Kidney (tissue), 22 donors: ENCODE measurements at places on chromosomes 6 and 20. TPM values are rescaled to one million over a fixed set of nuclear protein-coding genes. Genes with fewer than 3 reads are reported as not detected.

The SIRPD gene
- not detected for polyA plus RNA-seq

The TSPO2 gene
- polyA plus RNA-seq, result 0.88 TPM

DNA sequence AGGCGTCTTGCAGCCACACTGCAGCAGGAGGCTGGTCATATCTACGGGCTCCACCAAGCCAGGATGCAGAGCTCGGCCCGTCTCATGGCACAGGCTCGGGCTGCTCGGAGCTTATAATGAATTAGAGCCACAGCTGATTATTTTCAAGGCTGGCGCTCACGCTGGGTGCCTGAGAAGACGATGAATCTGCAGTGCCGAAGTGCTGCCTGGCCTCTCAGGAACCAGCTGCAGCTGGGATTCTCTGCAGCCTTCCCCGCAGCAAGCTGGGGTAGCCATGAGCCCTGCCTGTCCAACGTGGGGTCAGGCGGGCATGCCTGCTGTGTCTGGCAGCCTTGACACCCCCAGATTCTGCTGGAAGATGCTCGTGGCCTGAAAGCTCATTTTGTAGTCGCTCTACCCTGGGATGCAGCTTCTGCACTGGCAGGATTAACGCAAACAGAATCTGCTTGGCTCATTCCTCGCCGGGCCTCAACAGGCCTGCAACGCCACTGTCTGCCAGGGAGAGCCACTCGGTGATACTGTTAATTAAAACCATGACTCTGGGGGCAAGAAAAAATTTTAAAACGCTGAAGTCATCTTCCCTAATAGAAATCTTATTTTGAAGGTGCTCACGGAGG, 104.3 kb downstream of the CDH26 start:
- H3K4me1 ChIP-seq, result no peaks in the 10 kb centered on the region
- no peaks in the 10 kb centered on the region for H3K27me3 ChIP-seq
- no peak overlapping the region for H3K4me3 ChIP-seq
- DNase-seq, result no peak
- H3K27ac ChIP-seq, result no peak overlapping the region
- H3K36me3 ChIP-seq, result no peaks in the 10 kb centered on the region

GRCh38 chr20:17759449-17759848, 59.7 kb downstream of the BANF2 start:
- H3K4me1 ChIP-seq, result no peaks in the 10 kb centered on the region
- no peaks in the 10 kb centered on the region for H3K36me3 ChIP-seq
- H3K27me3 ChIP-seq, result no peaks in the 10 kb centered on the region
- no peak for DNase-seq
